ENCODE measurements at places on chromosomes 5 and 9.

DNA sequence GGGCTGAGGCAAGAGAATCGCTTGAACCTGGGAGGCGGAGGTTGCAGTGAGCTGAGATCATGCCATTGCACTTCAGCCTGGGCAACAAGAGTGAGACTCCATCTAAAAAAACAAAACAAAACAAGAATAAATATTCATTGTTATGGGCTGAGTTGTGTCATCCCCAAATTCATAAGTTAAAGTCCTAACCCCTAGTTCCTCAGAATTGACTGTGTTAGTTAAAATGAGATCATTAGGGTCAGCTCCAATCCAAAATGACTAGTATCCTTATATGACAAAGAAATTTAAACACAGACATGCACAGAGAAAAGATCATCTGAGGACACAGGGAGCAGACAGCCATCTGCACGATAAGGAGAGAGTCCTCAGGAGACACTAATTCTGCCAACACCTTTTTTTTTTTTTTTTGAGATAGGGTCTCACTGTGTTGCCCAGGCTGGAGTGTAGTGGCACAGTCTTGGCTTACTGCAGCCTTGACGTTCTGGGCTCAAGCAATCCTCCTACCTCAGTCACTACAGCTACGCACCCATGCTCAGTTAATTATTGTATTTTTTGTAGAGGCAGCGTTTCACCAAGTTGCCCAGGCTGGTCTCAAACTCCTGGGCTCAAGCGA is 32.1 kb upstream of the GCNT1 start:
- no peak for DNase-seq

DNA sequence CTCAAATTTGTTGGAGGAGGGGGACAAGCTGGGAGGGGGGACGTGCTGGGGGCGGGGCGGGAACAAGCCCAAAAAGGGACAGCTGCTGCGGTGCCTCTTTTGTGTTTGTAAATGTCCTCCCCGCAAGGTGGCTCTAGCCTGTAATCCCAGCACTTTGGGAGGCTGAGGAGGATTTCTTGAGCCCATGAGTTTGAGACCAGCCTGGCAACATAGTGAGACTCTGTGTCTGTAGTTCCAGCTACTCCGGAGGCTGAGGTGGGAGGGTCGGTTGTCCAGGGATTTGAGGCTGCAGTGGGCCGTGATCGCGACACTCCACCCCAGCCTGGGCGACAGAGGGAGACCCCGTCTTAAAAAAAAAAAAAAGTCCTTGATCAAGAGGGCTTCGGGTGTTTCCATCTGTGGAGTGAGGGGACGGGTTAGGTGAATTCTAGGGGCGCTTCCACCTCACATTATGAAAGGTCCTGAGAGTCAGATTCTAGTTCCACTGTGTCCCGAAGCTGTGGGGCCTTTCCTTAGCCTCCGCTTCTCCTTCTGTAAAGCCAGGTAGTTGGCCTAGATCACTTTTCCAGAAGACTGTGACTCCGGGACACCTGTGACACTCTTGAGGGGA is 779 bp upstream of the CTNNA1 start:
- no peak for DNase-seq

- no peak for DNase-seq
Measured at GRCh38 chr5:10532421-10532820, 31.4 kb upstream of the ANKRD33B start.

- DNase-seq: no peak
Measured at GRCh38 chr5:71932655-71933338, 174.5 kb upstream of the MAP1B start.

DNA sequence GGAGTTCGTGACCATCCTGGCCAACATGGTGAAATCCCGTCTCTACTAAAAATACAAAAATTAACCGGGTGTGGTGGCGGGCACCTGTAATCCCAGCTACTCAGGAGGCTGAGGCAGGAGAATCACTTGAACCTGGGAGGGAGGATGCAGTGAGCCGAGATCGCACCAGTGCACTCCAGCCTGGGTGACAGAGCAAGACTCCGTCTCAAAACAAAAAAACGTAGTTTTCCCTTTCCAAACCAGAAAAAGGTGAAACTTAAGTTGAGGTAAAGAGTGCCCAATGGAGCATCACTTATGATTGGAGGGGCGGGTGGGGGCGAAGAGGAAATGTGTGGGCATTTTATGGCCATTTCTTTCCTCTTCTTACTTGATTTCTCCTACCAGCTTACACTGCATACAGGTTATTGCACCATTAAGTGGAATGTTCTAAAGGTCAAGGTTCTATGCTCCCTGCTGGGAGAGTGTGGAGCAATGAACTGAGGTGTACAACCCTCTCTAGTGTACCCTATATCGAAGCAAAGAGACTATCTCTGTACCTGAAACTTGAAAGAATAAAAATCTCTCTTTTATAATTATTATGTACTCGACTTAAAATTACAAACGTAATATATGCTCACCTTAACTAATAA is 136.2 kb downstream of the DEPDC1B start:
- no peak for DNase-seq

- DNase-seq: no peak
Measured at GRCh38 chr5:57745700-57746651, 263.4 kb upstream of the ACTBL2 start.

GRCh38 chr9:19409401-19410194 is 789 bp downstream of the ACER2 start:
- no peak for DNase-seq

- no peak for DNase-seq
Measured at GRCh38 chr5:5978501-5979376, 399.6 kb downstream of the MED10 start.

GRCh38 chr5:157607371-157608161 is 32.0 kb upstream of the ADAM19 start:
- DNase-seq: no peak

DNA sequence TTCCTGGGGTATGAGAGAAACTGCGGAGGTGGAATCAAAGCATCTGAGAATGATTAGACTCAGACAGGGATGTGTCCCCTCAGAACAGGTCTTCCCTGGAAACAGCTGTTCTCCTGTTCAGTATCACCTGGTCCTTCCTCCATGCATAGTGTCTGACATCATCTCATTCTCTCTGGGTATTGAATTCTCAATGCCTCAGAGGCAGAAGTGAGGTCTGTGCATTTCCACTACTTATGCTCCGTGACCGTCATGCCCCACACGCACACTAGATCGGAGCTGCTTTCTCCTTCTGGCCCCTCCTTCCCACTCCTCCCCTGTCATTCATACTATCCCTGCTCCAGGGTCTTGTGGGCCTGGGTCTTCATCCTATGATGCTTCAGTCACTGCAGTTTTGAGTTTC is 61.4 kb upstream of the DAB2IP start:
- DNase-seq: no peak

GRCh38 chr5:142735323-142736246 is 34.6 kb upstream of the ARHGAP26 start:
- DNase-seq: no peak

- DNase-seq: peak; percentile 38
Measured at GRCh38 chr9:86637515-86637914, 283.3 kb upstream of the TUT7 start.

- DNase-seq: no peak
Measured at GRCh38 chr5:65481171-65481581, 544 bp downstream of the ADAMTS6 start.

- no peak for DNase-seq
Measured at GRCh38 chr5:68149189-68149588, 66.4 kb upstream of the PIK3R1 start.

GRCh38 chr9:92589923-92590322 is 54.1 kb upstream of the ECM2 start:
- DNase-seq: no peak

GRCh38 chr5:92635001-92635461 is 946.0 kb downstream of the NR2F1-AS1 start:
- no peak for DNase-seq

DNA sequence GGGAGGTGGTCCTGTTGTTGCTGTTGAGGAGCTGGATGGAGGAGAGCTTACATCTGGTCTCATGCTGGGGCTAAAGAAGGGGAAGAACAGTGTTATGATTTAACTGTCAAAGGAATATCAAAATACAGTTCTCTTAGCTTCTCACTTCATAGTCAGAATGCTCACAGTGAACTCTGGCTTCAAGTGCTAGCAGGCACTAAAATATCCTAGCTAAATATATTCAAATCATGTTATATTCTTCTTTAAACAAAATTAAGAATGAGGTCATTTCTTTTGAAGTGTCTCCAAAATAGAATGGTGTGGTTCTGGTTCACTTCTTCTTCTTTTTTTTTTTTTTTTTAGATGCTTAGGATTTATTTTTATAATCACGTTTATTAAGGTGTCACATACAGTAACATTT is 89.4 kb downstream of the NR3C1 start:
- DNase-seq: no peak

DNA sequence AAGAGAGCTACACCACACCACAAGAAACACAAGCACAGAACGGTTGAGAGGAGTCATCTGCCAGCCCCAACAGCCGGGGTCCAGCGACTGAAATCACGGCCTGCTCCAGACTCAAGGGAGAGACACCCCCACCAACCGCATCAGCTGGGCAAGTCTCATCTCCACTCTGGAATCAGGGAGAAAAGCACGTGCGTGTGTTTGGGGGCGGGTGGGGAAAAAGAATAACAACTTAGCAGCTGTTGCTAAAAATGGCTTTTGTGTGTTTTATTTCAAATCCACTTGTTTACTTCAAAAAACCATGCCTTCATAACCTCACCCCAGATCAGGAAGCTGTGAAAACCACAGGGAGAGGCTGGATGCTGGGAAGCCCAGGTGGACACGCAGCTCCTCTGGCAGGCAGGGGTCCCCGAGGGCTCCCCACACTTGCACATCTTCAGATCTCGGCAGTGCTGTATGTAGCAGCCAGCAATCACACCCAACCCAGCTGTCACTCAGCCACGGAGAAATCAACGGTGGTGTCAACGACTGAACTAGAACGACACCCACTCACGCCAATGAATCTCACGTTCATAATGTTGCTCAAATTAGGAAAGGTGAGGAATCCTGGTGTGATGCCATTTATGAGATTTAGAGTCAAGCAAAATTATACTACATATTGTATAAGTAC is 19.0 kb downstream of the PNPLA7 start:
- DNase-seq: no peak

DNA sequence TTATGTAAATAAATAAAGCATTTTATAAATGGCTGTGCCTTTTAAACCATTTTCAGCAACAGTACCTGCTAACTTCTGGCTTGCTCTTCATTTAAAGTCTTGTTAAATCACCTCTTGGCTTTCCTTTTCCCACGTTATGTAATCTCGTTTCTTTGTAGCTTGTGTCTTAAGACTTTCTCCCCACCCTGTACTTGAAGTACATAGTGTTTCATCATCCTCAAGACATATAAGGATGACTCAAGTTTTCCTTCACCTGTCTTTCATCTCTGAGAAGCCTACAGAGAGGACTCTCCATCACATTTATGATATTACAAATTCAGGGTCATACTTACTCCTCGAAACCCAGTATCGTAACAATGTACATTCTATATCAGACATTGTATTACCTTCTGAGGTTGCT is 33.9 kb downstream of the PRELID2 start:
- DNase-seq: no peak

GRCh38 chr9:37919956-37920335 is 16.0 kb upstream of the SLC25A51 start:
- DNase-seq: no peak

- no peak for DNase-seq
Measured at GRCh38 chr5:16453609-16454008, 12.0 kb downstream of the ZNF622 start.

GRCh38 chr5:53425687-53426511 is 54.5 kb upstream of the FST start:
- DNase-seq: no peak

DNA sequence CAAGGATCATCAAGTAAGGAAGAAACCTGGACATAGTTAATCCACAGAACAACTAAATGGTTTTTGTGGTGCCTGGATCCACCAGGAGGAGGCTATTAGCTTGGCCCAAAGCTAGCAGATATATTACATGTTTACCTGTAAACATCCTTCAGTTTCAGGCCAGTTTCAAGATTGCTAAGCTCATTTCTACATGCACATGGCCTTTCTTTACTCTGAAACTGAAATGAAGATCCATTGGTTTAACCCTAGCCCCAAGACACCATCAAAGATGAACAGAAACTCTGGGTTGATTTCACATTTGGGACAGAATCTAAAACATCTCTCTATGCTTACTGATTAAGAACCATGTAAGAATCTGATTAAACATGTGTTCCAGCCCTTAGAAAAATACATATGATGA is 611.8 kb downstream of the TLE1 start:
- DNase-seq: no peak

DNA sequence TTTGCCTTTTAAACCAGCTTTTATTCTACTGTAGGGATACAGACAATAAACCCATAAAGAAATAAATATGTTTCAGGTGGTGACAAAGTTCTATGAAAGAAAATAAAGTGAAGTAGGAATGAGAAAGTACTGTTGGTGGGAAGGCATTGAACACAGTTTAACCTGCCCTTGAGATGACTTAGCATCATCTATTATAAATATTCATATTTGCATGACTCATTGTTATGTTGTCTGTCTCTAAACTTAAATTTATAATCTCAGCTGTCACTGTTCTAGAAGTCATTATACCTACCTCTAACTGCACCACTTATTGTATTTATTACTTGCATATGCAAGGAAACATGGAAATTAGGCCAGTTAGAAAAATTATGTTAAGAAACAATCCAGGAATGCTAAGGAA is 202.2 kb downstream of the CHSY3 start:
- DNase-seq: no peak

Measured in right lung (tissue), 10 donors.